ENCODE measurements at places on chromosomes 3 and 15.

DNA sequence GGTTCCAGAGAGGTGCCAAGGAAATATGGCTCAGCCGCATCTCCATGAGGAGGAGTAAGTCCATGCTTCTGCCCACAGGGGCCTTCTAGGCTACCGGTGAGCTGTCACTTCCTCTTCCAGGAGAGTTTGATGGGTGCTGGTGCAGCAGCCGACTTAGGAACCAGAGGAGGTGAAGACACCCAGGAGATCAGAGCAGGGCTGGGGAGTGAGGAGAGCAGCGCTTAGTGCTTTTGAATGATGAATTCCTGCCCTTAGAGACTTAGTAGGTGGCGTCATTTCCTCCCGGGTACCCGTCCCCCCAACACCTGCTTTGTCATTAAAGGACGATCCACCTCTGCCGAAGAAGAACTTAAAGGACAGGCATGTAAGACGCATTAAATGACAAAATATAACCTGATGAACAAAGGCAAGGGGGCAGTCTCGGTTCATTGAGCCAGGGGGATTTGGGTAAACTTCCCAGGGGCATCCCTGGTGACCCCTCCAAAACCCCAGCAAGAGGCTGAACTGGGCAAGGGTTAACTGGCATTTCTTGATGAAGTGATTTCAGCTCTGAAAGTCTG, 67.6 kb downstream of the HES1 start:
- peak; percentile 67 for DNase-seq

GRCh38 chr15:56939257-56939656, 20.8 kb downstream of the TCF12 start:
- DNase-seq, result no peak

- no peak for DNase-seq
Observed at GRCh38 chr3:14552041-14552648, 12.0 kb upstream of the GRIP2 start.

DNA sequence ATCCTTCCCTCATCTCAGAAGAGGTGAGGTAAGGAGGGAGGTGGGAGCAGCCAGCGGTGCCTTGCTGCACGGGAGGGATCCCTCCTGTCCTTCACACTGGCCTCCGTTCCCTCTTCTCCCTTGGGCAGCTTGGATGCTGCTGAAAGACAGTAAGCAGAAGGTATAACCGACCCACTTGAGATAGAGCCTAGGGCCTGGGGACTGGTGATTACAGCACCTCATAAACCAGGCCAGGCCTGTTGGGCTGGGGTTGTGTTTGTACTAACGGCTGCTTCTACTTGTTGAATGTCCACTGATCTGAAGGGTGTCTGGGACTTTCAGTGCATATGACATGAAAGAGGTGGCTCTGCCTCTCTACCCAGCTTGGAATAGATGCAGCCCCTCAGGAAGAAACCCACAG, 25.0 kb downstream of the SEMA6D start:
- DNase-seq, result no peak

DNA sequence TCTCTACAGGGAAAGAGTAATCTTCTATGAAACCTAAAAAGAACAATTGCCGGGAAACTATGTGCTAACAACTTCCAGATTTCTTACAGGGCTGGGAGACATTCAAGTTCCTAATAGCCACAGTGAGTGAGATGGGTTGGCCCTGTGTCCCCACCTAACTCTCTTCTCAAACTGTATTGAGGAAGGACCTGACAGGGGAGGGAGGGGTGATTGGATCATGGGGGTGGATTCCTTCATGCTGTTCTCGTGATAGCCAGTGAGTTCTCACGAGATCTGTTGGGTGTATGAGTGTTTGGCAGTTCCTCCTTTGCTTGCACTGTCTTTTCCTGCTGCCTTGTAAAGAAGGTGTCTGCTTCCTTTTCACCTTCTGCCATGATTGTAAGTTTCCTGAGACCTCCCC, 958.7 kb downstream of the AGBL1 start:
- DNase-seq, result no peak
